Liver (tissue), 10 donors: ENCODE measurements at places on chromosomes 2 and 18. TPM values are rescaled to one million over a fixed set of nuclear protein-coding genes. Genes with fewer than 3 reads are reported as not detected.

DNA sequence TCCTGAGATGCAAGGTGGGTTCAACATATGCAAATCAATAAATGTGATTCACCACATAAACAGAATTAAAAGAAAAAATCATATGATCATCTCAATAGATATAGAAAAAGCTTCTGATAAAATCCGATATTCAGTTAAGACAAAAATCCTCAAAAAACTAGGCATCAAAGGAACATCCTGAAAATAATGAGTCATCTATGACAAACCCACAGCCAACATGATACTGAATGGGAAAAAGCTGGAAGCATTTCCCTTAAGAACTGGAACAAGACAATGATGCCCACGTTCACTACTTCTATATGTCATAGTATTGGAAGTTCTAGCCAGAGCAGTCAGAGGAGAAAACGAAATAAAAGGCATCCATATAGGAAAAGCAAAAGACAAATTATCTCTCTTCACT, 80.4 kb downstream of the MYO3B start:
- no peak overlapping the region for H3K4me3 ChIP-seq
- no peaks in the 10 kb centered on the region for H3K36me3 ChIP-seq
- H3K27ac ChIP-seq, result no peak overlapping the region
- DNase-seq, result no peak
- H3K4me1 ChIP-seq, result no peaks in the 10 kb centered on the region
- no peaks in the 10 kb centered on the region for H3K27me3 ChIP-seq

The SERPINB3 gene
- polyA plus RNA-seq, result not detected

DNA sequence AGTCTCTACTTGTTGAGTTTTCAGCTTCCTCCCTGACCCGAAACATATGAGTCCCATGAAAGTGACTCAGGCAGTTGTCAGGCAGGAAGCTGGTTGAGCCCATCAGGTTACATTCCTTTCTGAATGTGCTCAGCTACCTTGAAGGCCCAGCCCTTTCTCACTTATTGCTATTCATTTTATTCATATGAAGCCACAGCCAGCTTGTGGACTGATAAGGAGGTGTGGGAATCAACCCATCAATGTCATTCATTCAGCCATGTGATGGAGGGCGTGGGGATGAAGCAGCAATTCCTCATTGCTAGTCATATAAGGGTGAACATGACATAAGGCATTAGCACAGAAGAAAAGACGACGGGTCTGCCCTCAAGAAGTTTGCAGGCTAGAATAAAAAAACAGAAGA, 5.3 kb upstream of the VPS4B start:
- H3K4me1 ChIP-seq, result peaks cover 4% of the 10 kb centered on the region
- DNase-seq, result no peak
- no peaks in the 10 kb centered on the region for H3K27me3 ChIP-seq
- no peaks in the 10 kb centered on the region for H3K36me3 ChIP-seq

DNA sequence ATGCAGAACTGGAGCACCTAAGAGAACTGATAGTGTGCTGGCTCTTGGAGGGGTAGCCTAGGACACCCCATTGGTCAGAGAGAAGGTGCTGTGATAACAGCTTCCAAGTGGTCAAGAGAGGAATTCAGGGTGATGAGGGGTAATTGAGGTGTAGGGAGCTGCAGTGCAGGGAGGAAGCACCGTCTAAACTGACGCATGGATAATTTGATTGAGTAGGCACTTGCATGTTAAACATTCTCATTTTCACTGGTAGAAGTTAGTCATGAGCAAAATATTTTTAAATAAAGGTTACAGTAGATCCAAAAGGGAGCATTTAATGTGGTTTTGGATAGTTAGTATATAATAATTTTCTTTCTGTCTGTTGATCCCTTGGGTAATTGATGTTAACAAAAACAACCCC, 155.1 kb upstream of the TCF4 start:
- no peak overlapping the region for H3K27ac ChIP-seq
- DNase-seq, result no peak
- H3K4me3 ChIP-seq, result no peak overlapping the region
- H3K4me1 ChIP-seq, result no peaks in the 10 kb centered on the region

The REG3G gene
- not detected for polyA plus RNA-seq

DNA sequence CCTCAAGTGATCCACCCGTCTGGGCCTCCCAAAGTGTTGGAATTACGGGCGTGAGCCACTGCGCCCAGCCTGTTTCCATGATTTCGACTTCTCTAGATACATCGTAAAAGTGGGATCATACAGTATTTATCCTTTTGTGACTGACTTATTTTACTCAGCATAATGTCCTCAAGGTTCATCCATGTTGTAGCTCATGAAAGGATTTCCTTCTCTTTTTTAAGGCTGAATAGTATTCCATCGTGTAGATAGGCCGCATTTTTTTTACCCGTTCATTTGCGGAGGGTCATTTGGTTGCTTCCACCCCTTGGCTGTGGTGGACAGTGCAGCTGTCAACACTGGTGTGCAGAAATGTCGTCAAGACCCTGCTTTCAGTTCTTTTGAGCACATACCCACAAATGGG, 48.8 kb upstream of the SMAD7 start:
- no peak overlapping the region for H3K4me3 ChIP-seq
- H3K27me3 ChIP-seq, result no peaks in the 10 kb centered on the region
- H3K4me1 ChIP-seq, result peaks cover 9% of the 10 kb centered on the region

DNA sequence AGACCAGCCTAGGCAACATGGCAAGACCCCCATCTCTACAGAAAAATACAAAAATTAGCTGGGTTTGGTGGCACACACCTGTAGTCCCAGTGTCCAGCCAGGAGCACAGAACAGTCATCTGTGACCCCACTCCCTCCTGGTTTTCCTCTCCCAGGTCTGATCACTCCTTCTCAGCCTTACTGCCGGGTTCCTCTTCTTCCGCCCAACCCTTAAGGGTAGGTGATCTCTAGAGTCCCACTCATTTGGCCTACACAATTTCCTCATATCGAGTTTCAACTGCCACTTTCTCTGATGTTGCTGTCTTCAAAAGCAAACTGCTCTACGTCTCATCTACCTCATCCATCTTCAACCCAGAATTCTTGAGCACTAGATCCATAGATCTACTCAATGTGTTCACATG, 13.4 kb upstream of the MAT2A start:
- H3K27me3 ChIP-seq, result no peaks in the 10 kb centered on the region
- no peak for DNase-seq
- H3K27ac ChIP-seq, result no peak overlapping the region
- H3K4me1 ChIP-seq, result peaks cover 12% of the 10 kb centered on the region
- no peak overlapping the region for H3K4me3 ChIP-seq

DNA sequence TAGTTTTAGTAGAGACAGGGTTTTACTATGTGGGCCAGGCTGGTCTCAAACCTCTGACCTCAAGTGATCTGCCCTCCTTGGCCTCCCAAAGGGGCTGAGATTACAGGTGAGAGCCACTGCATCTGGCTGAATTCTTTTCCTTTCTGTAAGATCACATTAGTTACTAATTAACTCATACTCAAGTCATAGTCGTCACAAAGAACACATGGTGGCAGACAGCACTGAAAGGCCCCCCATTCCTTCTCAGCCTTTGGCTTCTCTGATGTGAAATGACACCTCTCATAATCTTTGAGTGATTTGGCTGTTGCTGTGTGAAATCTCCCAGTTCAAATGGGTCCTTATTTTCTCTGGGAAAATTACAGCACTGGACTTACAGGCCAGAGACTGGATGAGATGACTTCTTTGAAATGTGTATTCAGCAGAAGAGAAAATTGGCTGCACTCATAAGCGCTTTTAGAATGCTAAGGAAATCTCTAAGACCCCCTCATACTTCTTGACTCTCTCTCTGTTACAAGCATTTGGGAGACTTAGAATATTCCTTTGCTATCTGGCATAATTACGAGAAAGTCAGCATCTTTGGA, 764.8 kb downstream of the RNF144A start:
- H3K4me3 ChIP-seq, result no peak overlapping the region
- H3K4me1 ChIP-seq, result no peaks in the 10 kb centered on the region
- DNase-seq, result no peak
- no peaks in the 10 kb centered on the region for H3K36me3 ChIP-seq
- H3K27me3 ChIP-seq, result no peaks in the 10 kb centered on the region

DNA sequence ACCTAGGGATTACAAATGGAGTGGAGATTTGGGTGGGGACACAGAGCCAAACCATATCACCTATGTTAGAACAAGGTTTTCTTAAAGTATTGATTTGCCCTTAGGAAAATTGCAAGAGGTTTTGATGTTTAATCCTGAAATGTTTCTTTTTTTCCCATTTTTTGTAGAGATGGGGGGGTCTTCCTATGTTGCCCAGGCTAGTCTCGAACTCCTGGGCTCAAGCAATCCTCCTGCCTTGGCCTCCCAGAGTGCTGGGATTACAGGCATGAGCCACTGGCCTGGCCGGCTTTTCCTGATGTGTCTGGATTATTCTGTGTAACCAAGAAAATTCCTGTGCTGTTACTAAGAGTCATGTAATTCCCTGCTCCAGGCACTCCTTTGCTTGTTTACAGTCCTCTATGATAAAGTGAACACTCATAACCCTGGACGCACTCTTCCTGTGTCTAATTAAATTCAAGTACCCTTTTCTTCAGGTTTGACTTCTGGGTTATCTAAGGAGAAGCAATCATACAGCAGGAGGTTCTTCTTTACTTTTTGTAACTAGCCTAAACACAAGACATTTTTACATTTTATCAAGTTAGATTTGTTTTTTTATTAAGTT, 15.0 kb upstream of the CTDP1 start:
- no peaks in the 10 kb centered on the region for H3K4me1 ChIP-seq
- H3K27me3 ChIP-seq, result peaks cover 3% of the 10 kb centered on the region
- no peak overlapping the region for H3K27ac ChIP-seq

GRCh38 chr2:46610021-46610420, 130.7 kb downstream of the TMEM247 start:
- peaks cover 3% of the 10 kb centered on the region for H3K36me3 ChIP-seq
- no peak overlapping the region for H3K27ac ChIP-seq
- DNase-seq, result no peak
- H3K27me3 ChIP-seq, result no peaks in the 10 kb centered on the region
- no peak overlapping the region for H3K4me3 ChIP-seq

The GNLY gene
- 1.3 TPM for polyA plus RNA-seq

The IHH gene
- polyA plus RNA-seq, result 0.51 TPM

DNA sequence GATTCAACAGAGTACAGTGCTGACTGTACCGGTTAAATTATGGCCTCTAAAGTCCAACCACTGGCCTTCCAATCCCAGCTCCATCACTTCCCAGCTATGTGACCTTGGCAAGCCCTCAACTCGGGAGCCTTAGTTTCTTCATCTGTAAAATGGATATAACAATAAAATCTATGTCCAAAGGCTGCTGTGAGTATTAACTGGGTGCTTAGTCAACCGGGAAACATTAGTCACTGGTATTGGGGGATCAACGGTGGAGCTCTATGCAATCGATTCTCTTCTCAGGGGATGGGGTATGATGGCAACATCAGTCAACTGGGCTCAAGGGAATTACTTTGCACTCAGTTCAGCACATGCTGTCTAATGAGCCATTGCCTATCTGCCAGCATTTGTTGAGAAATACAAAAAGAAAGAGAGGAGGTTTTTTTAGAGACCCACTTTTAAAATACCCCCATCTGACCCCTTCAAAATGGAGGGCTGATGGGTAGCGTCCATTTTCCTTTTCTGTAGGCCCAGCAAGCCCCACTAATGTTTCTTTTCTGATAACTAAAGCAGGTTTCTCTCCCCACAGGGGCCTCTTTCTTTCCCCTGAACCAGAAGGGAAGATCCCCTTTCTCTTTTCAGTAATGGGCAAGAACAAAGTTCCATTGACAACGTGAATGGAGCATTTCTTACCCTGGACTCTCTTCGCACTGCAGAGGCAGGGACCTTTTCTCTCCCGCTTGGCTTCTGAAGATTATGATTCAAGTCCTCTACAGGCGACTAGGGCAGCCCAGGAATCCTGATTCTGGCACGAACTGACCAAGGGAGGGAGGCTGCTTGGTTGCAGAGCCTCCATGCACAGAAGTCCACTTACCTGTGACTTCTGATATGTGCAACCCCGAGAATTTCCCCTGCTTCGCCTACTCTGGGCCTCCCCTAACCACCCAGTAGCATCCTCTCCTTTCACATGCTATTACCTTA, 8.7 kb upstream of the AGFG1 start:
- H3K36me3 ChIP-seq, result no peaks in the 10 kb centered on the region
- H3K27me3 ChIP-seq, result no peaks in the 10 kb centered on the region
- no peak overlapping the region for H3K27ac ChIP-seq
- DNase-seq, result no peak
- no peak overlapping the region for H3K4me3 ChIP-seq

The FBXO36 gene
- 0.65 TPM for polyA plus RNA-seq

DNA sequence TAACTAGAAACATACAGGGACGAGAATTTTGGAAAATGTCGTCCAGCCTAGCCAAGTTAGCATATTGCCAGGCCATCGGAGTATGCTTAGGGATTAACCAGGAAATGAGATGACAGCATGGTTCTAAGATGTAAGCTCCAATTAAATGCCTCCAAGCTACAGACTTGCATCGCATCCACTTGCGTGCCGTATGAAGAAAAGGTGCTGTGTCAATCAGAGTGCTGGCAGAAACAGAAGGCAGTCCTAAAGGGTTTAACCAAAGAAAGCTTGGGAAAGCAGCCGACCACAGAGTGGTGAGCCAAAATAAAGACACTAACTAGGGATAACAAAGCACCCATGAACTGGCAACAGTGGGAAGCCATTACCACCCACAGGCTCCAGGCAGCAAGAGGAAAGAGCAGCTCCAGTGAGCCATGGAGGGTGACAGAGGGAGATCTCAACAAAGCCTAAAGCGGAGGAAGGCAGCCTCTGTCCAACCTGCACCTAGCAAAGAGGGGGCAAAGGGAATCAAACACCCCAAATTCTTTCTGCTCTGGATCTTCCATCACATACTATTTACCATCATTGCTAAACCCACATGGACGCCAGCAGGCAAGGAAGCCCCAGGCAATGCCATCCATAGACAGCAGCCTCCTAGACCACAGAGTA, 27.6 kb upstream of the SOCS6 start:
- no peak for DNase-seq
- H3K36me3 ChIP-seq, result no peaks in the 10 kb centered on the region
- no peaks in the 10 kb centered on the region for H3K4me1 ChIP-seq
- H3K27ac ChIP-seq, result no peak overlapping the region
- H3K27me3 ChIP-seq, result no peaks in the 10 kb centered on the region
- no peak overlapping the region for H3K4me3 ChIP-seq

DNA sequence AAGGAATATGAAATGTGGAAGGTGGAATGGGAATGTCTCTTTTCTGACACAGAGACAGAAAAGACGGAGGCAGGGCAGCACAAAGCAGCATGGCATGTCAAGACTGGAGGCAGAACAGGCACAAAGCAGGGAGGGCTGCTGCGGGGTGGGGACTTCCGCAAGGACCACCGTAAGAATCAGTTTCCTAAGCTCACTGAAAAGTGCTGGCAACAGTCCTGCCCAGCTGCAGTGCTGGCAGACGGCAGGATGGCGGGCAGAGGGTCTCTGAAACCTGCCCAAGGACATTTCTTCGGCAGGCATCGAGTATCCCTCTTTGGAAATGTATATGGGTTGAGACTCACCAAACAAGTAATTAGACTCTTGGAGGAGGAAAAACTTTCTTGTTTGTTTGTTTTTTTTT, 54.9 kb downstream of the FAM178B start:
- no peak overlapping the region for H3K27ac ChIP-seq
- H3K36me3 ChIP-seq, result no peaks in the 10 kb centered on the region
- no peaks in the 10 kb centered on the region for H3K4me1 ChIP-seq
- DNase-seq, result no peak

GRCh38 chr2:69067026-69067630, 54.1 kb downstream of the ANTXR1 start:
- peaks cover 6% of the 10 kb centered on the region for H3K4me1 ChIP-seq
- no peaks in the 10 kb centered on the region for H3K36me3 ChIP-seq
- H3K27ac ChIP-seq, result no peak overlapping the region
- no peaks in the 10 kb centered on the region for H3K27me3 ChIP-seq
- H3K4me3 ChIP-seq, result no peak overlapping the region
- DNase-seq, result no peak
